SJCRH30 (cell line): ENCODE measurements at places on chromosomes 3 and 15. TPM values are rescaled to one million over a fixed set of nuclear protein-coding genes. Genes with fewer than 3 reads are reported as not detected.

Gene CYP8B1
- total RNA-seq = not detected in 2 replicates

GRCh38 chr3:61882253-61882652 is 320.9 kb downstream of the PTPRG start:
- no peak for DNase-seq

GRCh38 chr3:120496278-120497002 is 45.6 kb upstream of the FSTL1 start:
- DNase-seq = no peak

- no peak for DNase-seq
These were observed 98.9 kb downstream of the EOMES start for GRCh38 chr3:27623085-27623753.

DNA sequence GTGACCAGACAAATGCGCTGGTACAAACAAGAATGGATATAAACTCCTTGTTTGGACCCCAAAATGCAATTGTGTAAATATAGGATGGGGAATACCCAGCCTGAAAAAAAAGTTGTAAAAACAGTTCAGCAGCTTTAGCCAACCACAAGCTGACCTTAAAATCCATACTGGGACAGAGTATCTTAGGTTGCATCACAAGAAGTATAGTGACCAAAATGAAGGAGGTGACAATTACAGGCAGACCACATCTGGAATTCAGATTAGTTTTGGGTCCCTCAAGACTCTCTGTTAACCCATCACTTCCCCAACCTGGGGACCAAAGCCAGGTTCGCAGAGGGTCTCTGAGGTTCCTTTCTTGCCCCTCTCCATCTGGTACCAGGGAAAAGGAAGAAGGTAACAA is 115.9 kb upstream of the PRR20G start:
- no peak for DNase-seq

GRCh38 chr3:134903837-134904236 is 108.8 kb downstream of the EPHB1 start:
- DNase-seq = no peak

DNA sequence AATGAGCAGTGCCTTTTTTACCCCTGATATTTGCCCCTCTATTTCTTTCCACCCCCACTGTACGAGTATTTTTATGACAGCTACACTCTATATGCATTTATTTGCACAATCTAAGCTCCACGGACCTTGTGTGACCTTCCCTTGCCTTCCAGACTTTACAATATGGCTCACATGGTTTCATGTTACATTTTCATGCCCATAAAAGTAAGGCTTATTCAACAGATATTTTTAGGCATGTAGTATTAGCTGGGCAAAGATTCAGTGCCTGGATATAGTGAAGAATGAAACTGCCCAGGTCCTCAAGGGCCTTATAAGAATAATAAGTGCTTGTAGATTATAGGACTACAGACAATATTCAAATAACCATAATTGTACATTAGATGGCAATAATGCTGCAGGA is 481.9 kb upstream of the CNTN4 start:
- DNase-seq = peak; percentile 59

DNA sequence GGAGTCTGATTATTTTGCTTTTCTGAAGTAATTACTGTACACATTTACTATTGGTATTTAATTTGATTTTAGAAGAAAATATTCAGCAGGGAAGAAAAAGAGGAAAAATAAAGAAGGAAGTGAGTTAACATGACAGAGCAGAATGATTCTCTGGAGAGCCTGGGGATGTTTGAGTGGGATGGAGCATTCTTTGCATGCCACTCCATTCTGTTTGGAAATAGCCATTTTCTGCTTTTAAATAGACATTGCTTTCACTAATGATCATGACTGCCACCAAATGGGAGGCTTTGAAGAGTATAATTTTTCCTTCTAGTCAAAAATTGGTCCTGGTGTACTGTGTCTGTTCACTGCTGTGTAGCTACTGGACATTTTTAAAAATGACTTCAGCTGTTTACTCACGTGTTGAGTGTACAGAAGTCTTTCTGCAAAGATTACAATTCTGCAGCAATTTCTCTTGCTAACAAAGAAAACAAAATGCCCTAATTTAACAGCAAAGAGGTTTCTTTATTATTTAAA is 196.1 kb downstream of the RYR3 start:
- DNase-seq = no peak
